ENCODE measurements at places on chromosomes 3 and 15. TPM values are rescaled to one million over a fixed set of nuclear protein-coding genes. Genes with fewer than 3 reads are reported as not detected.
A peak's percentile ranks its signal among the peaks of the same experiment; 100 is the strongest.

Gene KNG1
- polyA plus RNA-seq: 0.07 TPM

Gene ZNF609
- polyA plus RNA-seq: 23.7 TPM

Gene CD80
- not detected for polyA plus RNA-seq

Gene NMNAT3
- 2.9 TPM for polyA plus RNA-seq

Gene WDR49
- polyA plus RNA-seq: not detected

DNA sequence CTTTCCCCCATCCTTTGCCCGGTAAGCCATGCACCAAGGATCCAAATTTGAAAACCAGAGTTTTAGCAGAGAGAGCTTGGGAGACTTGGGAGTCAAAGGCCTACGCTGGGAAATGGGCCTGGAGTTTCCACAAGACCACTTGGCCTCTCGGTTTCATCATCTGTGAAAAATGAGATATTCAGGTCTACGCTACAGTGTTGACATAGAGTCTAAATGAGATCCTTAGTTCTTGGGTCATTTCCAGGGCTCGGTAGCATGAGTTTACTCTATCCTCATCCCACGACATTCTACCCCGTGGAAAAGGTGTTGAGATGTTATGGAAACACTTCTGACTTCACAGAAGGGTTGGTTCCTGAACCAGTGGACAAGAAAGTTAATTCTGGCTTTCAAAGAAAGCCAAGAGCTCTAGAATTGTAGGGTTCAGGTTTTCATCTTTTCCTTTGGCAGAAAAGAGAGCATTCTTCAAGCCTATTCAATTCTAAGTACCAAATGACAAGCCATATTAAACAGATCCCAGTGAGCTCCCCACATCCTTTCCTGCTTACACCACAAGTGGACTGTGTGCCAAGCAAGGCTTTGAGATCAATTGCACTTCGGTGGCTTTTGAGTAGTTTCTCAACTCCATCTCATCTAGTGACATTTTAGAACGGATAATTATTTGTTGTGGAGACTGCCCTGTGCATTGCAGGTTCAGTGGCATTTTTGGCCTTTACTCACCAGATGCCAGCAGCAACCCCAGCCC is 219.7 kb downstream of the SLCO3A1 start:
- no peaks in the 10 kb centered on the region for H3K36me3 ChIP-seq
- DNase-seq: no peak
- no peak overlapping the region for H3K4me3 ChIP-seq
- H3K27ac ChIP-seq: no peak overlapping the region
- H3K27me3 ChIP-seq: no peaks in the 10 kb centered on the region

DNA sequence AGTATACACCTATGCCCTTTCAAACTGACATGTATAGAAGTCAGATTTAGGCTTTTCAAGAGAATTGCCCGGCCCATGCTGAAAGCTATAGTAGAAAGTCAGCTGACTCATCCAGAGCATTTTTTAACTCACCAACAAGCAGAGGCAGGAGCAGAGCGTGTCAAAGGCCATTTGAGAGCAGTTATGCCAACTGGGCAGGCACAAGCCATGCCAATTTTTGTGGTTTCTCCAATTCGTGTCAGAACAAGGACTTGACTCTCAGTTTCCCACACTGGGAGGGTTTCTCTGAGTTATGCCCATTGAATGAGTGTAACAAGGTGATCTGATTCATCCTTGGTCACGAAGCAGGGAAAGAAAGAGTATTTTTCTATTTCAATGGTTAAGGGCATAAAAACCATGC is 403.3 kb upstream of the THBS1 start:
- no peak overlapping the region for H3K27ac ChIP-seq
- H3K4me3 ChIP-seq: no peak overlapping the region
- no peak for DNase-seq
- H3K4me1 ChIP-seq: no peaks in the 10 kb centered on the region
- peaks cover 22% of the 10 kb centered on the region for H3K27me3 ChIP-seq
- no peaks in the 10 kb centered on the region for H3K36me3 ChIP-seq

DNA sequence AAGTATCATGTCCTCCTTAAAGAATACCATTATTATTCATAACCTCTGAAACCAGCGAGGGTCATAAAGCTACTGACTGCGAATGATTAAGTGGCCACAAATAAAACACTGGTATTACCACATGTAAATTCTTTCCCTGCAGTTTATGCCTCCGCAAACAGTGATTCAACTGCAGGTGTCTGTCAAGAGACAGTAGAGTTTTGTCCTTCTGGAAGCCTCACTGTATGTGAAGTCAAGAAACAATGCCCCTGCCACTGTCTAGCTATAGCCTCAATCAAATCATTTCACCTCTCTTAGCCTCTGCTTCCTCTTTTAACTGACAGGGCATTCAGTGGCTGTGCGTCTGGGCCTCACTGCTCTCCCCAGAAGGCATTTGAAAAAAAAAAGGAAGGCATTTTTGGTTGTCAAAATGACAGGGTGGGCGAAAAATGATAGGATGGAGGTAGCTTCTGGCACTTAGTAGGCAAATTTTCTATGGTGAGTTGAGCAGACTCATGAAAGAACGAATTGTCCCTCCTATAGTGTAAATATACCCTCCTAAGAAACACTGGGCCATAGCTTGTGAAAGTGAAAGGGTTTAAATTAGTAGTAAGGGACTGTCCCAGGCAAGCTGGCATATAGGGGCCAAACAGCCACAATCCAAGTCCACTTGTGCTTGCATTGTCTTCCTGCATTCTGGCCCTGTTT is 66.7 kb downstream of the FILIP1L start:
- no peak overlapping the region for H3K27ac ChIP-seq
- no peak for DNase-seq
- no peaks in the 10 kb centered on the region for H3K4me1 ChIP-seq
- no peaks in the 10 kb centered on the region for H3K27me3 ChIP-seq
- no peaks in the 10 kb centered on the region for H3K36me3 ChIP-seq

- H3K27ac ChIP-seq: no peak overlapping the region
- peak overlapping the region; percentile 75 for H3K4me3 ChIP-seq
- H3K36me3 ChIP-seq: no peaks in the 10 kb centered on the region
- peaks cover 49% of the 10 kb centered on the region for H3K4me1 ChIP-seq
- DNase-seq: no peak
- peaks cover 74% of the 10 kb centered on the region for H3K27me3 ChIP-seq
Observed at GRCh38 chr3:27728195-27729087, 6.3 kb upstream of the EOMES start.

- H3K4me1 ChIP-seq: no peaks in the 10 kb centered on the region
- H3K27ac ChIP-seq: no peak overlapping the region
- no peak for DNase-seq
- no peaks in the 10 kb centered on the region for H3K27me3 ChIP-seq
- no peaks in the 10 kb centered on the region for H3K36me3 ChIP-seq
Observed at GRCh38 chr3:153051427-153052095, 110.5 kb upstream of the RAP2B start.

GRCh38 chr15:76056931-76057330 is 2.9 kb upstream of the TMEM266 start:
- H3K36me3 ChIP-seq: no peaks in the 10 kb centered on the region
- no peak overlapping the region for H3K4me3 ChIP-seq
- H3K27me3 ChIP-seq: peaks cover 53% of the 10 kb centered on the region
- H3K4me1 ChIP-seq: peaks cover 16% of the 10 kb centered on the region
- H3K27ac ChIP-seq: no peak overlapping the region
- DNase-seq: no peak

- peak overlapping the region; percentile 62 for H3K27ac ChIP-seq
- no peaks in the 10 kb centered on the region for H3K4me1 ChIP-seq
- no peak overlapping the region for H3K4me3 ChIP-seq
- no peaks in the 10 kb centered on the region for H3K36me3 ChIP-seq
- H3K27me3 ChIP-seq: no peaks in the 10 kb centered on the region
- no peak for DNase-seq
Observed at GRCh38 chr15:42163947-42164550, 7.6 kb upstream of the PLA2G4F start.

GRCh38 chr3:153043729-153044328 is 118.2 kb upstream of the RAP2B start:
- H3K4me3 ChIP-seq: no peak overlapping the region
- no peak overlapping the region for H3K27ac ChIP-seq
- no peak for DNase-seq

GRCh38 chr15:45802140-45802539 is 167.3 kb downstream of the SQOR start:
- no peak for DNase-seq
- peaks cover 17% of the 10 kb centered on the region for H3K27me3 ChIP-seq
- no peaks in the 10 kb centered on the region for H3K4me1 ChIP-seq

DNA sequence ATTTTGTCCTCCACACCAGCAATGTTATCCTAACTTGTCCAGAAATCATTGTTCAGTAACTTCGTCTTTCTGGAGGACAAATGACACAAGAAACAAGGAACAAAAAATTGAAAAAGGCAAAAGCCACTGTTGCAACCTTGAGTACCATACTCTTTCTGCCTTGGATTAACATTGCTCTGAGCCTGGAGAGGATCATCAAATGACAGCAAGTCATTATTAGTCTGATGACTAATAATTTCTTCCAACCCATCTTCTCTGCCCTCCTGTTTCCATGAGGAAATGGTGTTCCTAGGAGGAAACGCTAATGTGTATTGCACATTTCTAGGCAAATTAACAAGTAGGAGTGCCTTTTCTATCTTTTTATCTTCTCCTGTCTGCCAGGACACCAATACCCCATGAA is 153.9 kb downstream of the PCCB start:
- no peak for DNase-seq
- H3K27me3 ChIP-seq: no peaks in the 10 kb centered on the region
- no peaks in the 10 kb centered on the region for H3K36me3 ChIP-seq
- H3K27ac ChIP-seq: no peak overlapping the region
- no peaks in the 10 kb centered on the region for H3K4me1 ChIP-seq

DNA sequence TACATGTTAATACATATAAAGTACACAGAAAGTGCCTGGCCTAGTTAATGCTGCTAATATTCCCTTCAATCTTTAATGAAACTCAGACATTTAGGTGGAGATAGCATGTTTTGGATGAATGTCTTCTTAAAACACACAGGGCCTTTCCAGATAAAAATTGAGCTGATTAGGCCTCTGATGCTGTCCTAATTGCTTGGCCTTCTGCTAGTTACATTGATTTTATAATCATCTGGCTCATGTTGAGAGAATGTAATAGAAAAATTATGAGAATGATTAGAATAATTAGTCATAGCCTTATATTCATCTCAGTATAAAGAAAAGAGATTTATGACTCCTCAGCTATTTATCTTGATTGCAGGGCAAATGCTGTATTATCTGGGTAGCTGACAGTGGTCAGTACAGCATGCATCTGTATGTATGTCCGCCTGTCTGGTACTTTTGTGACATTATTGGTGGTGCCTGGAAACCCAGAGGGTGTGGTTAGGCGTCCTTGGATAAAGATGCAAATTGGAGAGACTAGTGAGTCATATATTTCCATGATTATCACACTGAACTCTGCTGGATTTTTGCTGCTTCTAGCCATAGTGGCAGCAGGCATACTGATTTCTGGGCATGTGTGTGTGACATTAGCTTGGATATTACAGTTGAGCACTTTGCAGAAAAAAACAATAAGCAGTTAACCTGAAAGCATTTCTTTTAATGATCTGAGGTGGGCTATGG is 120.8 kb downstream of the FEZF2 start:
- H3K4me1 ChIP-seq: no peaks in the 10 kb centered on the region
- peaks cover 13% of the 10 kb centered on the region for H3K27me3 ChIP-seq
- no peak overlapping the region for H3K4me3 ChIP-seq
- no peak overlapping the region for H3K27ac ChIP-seq
- no peaks in the 10 kb centered on the region for H3K36me3 ChIP-seq

Data from naive thymus-derived CD8-positive, alpha-beta T cell (primary cell).